Aorta (tissue), 5 donors: ENCODE measurements at places on chromosomes 1 and 21. TPM values are rescaled to one million over a fixed set of nuclear protein-coding genes. Genes with fewer than 3 reads are reported as not detected.

- H3K4me3 ChIP-seq = no peak overlapping the region
- no peaks in the 10 kb centered on the region for H3K4me1 ChIP-seq
- H3K27ac ChIP-seq = no peak overlapping the region
Observed at GRCh38 chr1:54456361-54456760, 50.2 kb upstream of the SSBP3 start.

DNA sequence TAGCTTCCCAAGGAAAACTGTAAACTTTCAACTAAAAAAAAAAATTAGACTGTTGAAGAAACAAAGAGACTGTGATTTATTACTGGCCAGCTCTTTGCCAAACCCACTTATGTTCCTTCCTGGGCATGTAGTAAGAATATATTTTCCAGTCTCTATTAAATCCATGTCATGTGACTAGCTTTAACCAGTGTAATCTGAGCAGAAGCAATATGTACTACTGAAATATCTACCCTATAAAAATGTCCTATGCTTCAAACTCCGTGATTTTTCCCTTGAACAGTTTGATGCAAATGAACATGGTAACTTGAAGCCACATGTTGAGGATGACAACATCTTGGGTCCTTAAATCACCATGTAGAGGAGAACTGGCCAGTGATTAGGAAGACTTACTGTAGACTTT is 144.5 kb downstream of the NTMT2 start:
- no peaks in the 10 kb centered on the region for H3K4me1 ChIP-seq
- no peak overlapping the region for H3K4me3 ChIP-seq
- H3K36me3 ChIP-seq = no peaks in the 10 kb centered on the region

DNA sequence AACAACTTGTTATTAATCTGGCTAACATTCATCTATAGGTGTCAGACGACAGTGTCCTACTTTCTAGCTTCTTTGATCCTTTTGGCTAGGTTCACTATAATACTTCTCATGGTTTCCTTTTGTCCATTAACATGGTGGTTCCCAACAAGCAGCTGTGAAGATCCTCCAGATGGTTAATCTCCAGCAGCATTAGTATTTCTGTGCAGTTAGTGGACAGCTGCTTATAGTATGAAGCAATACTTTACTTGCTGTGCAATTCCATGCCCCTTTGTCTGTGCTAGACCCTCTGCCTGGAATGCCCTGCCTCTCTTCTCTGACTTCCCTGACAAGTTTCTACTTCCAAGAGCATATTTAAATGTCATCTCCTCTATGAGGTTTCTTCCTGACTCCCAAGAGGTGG is 41.7 kb upstream of the ARHGAP29 start:
- no peak for DNase-seq
- no peaks in the 10 kb centered on the region for H3K36me3 ChIP-seq
- no peaks in the 10 kb centered on the region for H3K27me3 ChIP-seq
- H3K27ac ChIP-seq = no peak overlapping the region
- peaks cover 1% of the 10 kb centered on the region for H3K4me1 ChIP-seq
- H3K4me3 ChIP-seq = no peak overlapping the region

GRCh38 chr1:246355411-246356230 is 151.5 kb downstream of the SMYD3 start:
- no peak for DNase-seq
- H3K4me3 ChIP-seq = no peak overlapping the region
- H3K27me3 ChIP-seq = no peaks in the 10 kb centered on the region
- no peak overlapping the region for H3K27ac ChIP-seq

DNA sequence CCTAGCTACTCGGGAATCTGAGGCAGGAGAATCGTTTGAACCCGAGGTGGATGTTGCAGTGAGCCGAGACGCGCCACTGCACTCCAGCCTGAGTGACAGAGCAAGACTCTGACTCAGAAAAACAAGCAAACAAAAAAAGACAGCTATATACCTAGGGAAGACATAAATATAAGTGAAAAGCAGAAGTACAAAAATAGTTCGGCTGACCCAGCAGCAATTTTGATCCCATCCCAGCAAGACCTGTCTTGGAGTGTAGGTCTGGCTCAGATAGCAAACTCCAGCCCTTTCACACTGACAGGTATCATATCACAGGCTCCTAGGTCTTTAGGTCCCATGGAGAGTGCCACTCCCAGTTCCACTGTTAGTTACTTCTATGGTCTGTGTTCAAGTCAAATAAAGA is 14.6 kb downstream of the MTX1 start:
- H3K27ac ChIP-seq = no peak overlapping the region
- peaks cover 8% of the 10 kb centered on the region for H3K4me1 ChIP-seq
- no peaks in the 10 kb centered on the region for H3K36me3 ChIP-seq
- H3K27me3 ChIP-seq = no peaks in the 10 kb centered on the region
- DNase-seq = no peak
- no peak overlapping the region for H3K4me3 ChIP-seq

DNA sequence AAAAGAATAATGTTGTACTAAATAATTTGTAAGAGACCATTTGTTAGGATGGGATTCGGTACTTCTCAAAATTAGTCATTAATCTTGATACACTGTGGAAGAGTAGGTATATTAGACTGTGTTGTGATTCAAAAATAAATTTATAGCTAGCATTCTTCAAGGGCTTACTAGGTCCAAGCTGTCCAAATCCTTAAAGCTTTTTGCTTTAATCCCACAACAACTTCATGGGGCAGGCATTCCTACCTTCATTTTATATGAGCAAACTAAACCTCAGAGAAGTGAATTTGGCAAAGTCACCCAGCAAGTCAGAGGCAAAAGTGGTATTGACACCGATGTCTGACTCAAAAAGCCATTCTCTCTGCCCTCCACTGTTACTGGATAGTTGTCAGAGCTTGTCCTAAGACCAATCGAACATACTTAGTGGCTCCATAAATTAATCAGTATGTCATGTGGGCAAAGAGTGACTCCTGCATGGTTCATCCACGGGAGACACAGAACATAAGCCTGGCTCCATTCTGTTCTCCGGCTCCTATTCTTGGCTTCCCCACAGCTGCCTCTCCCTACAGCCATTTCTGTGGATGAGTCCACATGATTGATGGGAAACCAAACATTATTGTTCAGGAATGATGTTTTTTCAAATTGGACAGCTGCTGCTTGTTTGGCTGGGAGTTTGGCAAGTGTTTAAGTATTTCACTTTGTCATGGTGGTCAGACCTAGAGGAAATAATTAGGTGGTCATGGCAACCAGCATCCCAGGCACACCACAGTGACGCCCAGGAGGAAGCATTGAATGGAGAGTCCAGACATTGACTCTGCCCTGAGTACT is 133.4 kb upstream of the FGGY start:
- H3K36me3 ChIP-seq = no peaks in the 10 kb centered on the region
- no peaks in the 10 kb centered on the region for H3K27me3 ChIP-seq
- H3K27ac ChIP-seq = peak overlapping the region; percentile 82
- H3K4me3 ChIP-seq = no peak overlapping the region

FCRL6 gene
- total RNA-seq = 1.7 TPM

PPIH gene
- 16.4 TPM for total RNA-seq
